ENCODE measurements at places on chromosomes 2 and 18. TPM values are rescaled to one million over a fixed set of nuclear protein-coding genes. Genes with fewer than 3 reads are reported as not detected.

The TMEM163 gene
- total RNA-seq = 1.2 TPM

The MROH2A gene
- total RNA-seq = not detected

The CTAGE1 gene
- total RNA-seq = not detected

The RAX gene
- not detected for total RNA-seq

The CHRND gene
- total RNA-seq = not detected

The C1QL2 gene
- not detected for total RNA-seq

GRCh38 chr2:124689348-124689747 lies 664.3 kb downstream of the CNTNAP5 start:
- H3K4me3 ChIP-seq = no peak overlapping the region
- H3K4me1 ChIP-seq = no peaks in the 10 kb centered on the region
- no peak overlapping the region for H3K27ac ChIP-seq
- no peak for DNase-seq
- no peaks in the 10 kb centered on the region for H3K36me3 ChIP-seq
- H3K27me3 ChIP-seq = no peaks in the 10 kb centered on the region

- H3K4me3 ChIP-seq = no peak overlapping the region
- DNase-seq = no peak
- no peaks in the 10 kb centered on the region for H3K36me3 ChIP-seq
- H3K4me1 ChIP-seq = no peaks in the 10 kb centered on the region
- H3K27ac ChIP-seq = no peak overlapping the region
- H3K27me3 ChIP-seq = no peaks in the 10 kb centered on the region
These were observed 169.4 kb upstream of the SERPINE2 start for GRCh38 chr2:224208443-224208842.

- DNase-seq = no peak
- H3K27ac ChIP-seq = no peak overlapping the region
- no peaks in the 10 kb centered on the region for H3K36me3 ChIP-seq
- H3K4me1 ChIP-seq = no peaks in the 10 kb centered on the region
- no peaks in the 10 kb centered on the region for H3K27me3 ChIP-seq
- H3K4me3 ChIP-seq = no peak overlapping the region
These were observed 4.6 kb downstream of the IL1RL1 start for GRCh38 chr2:102315921-102316320.

- H3K4me3 ChIP-seq = no peak overlapping the region
- H3K27ac ChIP-seq = no peak overlapping the region
- no peaks in the 10 kb centered on the region for H3K4me1 ChIP-seq
- no peak for DNase-seq
These were observed 108.2 kb upstream of the PTPRM start for GRCh38 chr18:7458884-7459283.
